ENCODE measurements at places on chromosomes 6 and 20.
A peak's percentile ranks its signal among the peaks of the same experiment; 100 is the strongest.

DNA sequence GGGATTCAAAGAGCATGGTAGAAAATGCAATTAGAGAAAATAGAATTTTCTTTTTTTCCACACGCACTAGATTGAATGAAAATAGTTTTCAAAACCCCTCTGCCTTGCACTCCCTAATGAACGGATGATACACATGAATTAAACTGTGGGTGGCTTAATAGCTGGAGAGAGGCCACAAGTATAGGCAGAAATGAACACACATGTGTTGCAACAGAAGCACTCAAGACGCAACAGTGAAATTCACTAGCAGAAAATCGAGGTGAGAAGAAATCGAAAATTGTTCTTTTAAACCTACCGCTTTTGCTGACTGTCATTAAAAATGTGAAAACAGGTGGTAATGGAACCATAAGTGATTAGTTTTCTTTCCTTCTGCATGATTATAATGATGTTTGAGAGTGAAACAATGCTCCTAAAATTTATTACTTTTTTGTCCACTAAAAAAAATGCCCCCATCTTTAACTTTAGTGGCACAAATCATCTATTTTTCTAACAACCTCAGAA, 80.1 kb upstream of the SHLD1 start:
- DNase-seq, result no peak

GRCh38 chr6:136886091-136886490, 36.0 kb upstream of the SLC35D3 start:
- DNase-seq, result no peak

- no peak for DNase-seq
Measured at GRCh38 chr20:38776363-38776762, 28.1 kb downstream of the ACTR5 start.

DNA sequence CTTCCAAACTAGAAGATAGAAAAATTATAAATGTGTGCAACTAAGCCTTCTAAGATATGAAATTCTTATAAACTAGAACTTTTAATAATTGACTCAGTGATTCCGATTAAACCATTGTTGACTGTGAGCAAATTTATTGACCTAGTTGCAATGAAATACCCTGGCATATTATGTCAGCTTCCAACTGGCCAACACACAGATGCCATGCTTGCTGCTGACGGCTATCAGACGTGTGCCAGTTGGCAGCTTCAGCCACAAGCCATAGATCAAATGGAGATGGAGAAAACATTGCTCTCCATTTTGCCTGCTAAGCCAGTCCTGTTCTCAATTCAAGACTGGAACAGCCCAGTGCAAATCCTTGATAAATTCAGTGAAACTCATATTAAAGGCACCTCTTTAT, 101.7 kb upstream of the HDGFL1 start:
- no peak for DNase-seq

GRCh38 chr20:8633366-8633765, 435.5 kb upstream of the PLCB4 start:
- peak; percentile 9 for DNase-seq

DNA sequence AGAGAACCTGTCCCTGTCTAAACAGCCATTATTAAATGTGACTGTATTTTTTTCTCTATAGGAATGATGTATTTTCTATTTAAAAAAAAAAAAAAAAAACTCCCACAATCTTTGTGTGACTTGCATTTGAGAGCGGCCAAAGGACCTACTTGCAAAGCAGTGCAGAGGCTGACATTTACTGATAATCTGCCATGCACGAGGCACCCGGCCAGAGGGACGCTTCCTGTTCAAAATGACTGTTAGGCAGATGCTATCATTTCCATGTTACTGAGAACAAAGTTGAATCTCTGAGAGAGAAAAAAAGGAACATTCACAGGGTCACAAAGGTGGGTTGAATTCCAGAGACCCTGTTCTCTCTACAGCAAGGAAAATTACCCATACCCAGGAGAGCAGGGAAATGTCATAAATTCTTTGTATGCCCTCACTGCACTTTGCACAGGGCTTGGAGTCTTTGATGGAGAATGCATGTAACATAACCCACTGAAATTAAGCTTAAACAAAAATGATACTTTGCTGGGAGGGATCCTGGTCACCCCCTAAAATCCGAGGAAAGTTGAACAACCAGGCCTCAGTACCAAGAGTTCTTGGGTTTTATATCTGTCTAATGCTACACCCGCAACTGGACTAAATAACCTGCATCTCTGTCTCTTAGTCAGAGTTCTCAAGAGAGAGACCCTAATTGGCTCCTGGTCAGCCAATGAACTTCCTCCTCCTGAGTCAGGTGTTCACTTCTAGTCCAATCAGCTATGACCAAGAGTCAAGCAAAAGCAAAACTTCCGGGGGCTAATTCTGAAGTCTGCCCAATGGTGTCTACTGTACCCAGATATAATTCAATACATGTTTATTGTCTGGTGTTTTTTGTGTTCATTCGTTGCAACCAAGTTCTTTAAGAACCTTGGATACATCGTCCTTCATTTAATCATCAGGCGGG, 61.2 kb downstream of the GCLC start:
- no peak for DNase-seq

DNA sequence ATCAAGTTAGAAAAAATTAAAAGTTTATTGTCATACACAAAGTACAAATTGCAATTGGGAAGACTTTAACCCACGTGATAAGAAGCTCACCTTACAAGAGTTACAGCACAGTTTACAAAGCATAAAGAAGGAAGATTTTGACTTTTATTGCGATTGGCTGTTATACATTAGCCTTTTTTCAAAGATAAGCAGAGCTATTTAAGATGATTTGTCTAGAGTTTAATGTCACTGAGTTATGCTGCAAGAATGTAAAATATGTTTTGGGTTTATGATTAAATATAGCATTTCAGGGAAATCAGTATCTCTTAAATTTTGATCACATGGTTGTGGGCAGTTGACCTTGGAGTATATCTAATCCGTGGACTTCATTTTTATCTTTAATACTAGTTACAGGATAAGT, 664.2 kb upstream of the PTCHD4 start:
- DNase-seq, result no peak

DNA sequence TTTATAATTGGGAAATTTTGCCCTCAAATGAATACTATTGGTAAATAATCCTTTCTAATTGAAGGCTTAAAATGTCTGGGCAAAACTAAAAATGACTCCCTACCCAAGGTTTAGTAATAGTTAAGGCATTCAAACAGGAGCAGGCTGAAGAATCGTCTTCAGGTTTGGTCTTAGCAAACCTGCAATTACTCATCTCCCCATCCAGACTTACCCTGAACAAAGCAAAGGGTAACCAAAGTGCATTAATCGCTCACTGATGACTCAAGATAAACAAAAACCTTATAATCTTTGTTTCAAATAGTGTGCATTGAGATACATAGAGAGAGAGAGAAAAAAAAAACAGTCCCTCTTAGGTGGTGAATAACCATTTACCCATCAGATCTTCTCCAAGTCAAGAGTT, 225.5 kb downstream of the BMP2 start:
- DNase-seq, result peak; percentile 95

DNA sequence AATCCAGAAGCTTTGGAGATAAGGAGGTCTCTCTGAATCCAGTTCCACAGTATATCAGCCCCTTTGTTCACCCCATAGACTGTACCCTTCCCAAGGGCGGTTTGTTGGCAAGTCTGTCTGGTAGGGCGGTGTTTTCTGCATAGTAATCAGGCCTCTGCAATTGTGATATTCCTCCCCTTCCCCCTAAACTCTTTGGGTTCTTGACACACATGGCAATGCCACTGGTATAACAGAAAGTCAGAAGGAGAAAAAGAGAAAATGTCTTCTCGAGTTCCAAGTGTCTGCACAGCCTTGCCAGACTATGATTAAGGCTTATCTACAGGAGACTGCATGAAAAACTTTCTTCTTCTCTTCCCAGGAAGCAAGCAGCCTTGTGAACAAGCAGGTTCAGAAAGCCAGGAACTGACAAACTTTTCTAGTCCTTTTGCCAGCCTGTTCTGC, 45.6 kb downstream of the FOXO3 start:
- DNase-seq, result no peak

DNA sequence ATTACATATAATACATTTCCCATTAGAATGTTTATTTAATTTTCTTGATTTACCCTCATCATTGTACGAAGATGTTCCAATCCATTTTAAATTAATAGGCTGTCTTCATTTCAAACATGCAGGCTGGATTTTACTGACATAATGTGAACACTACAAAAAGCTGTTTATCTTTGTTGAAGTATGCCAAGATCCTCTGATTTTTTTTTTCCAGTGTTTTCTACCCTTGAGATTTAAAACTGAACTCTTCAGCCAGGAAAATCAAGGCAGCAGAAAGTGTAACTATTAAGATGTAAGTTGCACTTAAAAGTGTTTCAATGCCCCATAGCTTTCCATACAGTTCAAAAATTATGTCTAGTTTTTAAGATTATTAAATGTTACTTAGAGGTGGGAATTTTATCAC, 43.5 kb downstream of the PRKN start:
- no peak for DNase-seq

DNA sequence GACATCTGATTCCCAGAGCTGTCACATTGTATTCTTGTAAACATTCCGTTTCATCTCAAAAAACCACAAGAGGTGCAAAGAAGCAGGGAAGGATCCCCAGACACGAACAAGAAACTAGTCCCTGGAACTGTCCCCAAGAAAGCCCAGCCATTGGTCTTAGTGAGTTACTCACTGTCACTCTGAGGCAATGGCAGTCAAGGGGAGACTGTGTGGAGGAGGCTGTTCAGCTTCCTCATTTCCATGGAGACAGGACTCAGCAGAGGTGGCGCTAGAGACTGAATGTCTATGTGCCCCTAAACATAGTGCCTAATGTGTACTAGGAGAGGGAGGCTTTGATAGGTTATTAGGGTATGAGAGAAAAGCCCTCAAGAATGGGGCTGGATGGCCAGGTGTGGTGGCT, 11.1 kb downstream of the ULBP1 start:
- DNase-seq, result no peak
